ENCODE measurements at places on chromosomes 1 and 21.

DNA sequence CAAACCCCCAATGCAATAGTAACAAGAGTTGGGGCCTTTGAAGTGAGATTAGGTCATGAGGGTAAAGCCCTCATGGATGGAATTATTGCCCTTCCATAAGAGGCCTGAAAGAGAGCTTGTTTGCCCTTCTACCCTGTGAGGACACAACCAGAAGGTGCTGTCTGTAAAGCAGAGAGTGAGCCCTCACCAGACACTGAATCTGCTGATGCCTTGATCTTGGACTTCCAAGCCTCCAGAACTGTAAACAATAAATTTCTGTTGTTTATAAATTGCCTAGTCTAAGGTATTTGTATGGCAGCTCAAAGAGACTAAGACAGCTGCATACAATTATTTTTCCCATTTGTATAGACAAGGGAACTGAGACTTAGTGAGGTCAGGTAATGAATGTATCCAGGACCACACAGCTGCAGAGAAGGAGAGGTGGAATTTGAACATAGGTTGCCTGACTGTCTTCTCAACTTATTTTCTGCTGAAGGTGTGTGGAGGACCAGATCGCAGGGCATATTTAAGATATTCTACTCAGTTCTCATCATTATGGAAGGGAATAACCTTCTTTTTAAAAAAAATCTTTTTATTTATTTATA, 18.7 kb downstream of the IL23R start:
- no peak for DNase-seq

DNA sequence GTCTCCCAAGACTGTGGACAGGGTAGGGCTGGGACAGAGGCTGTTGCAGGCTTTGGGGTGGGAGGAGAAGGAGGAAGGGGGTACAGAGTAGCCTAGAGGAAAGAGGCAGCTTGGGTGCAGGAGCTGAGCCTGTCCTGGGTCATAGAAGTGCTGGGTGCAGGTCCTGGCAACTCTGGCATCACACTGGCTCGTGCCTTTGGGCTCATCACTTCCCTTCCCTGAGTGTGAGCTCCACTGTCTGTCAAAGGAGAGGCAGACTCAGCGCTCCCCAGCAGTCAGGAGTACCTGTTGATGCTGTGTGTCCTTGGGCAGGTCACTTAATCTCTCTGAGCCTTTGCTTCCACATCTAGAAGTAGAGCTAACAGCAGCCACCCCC, 157.1 kb downstream of the PTPRU start:
- no peak for DNase-seq

DNA sequence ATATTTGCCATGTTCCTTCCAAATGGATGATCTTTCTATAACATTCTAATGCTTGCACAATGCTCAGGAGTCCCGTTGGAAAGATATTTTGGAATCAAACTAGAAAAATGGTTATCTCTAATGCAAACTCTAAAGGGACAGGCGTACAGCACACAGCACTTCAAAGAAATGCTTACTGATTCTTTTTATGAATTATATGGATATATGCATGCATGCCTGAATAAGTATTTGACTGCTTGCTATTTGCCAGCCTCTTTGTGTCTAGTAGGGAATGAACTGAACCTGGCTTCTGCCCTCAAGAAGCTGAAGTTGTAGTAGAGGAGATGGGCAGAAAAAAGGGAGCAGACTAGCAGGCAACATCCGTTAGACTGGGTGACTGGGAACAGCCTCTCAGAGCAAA, 48.1 kb downstream of the PCSK9 start:
- DNase-seq = no peak

GRCh38 chr1:35807614-35808449, at the start of gene AGO4:
AGO4 (plus strand) TSS chr1:35808016; CDS start chr1:35808417, 401 bp downstream.
- DNase-seq = peak; percentile 46

GRCh38 chr1:239899747-239900146, 191.9 kb upstream of the FMN2 start:
- DNase-seq = no peak

DNA sequence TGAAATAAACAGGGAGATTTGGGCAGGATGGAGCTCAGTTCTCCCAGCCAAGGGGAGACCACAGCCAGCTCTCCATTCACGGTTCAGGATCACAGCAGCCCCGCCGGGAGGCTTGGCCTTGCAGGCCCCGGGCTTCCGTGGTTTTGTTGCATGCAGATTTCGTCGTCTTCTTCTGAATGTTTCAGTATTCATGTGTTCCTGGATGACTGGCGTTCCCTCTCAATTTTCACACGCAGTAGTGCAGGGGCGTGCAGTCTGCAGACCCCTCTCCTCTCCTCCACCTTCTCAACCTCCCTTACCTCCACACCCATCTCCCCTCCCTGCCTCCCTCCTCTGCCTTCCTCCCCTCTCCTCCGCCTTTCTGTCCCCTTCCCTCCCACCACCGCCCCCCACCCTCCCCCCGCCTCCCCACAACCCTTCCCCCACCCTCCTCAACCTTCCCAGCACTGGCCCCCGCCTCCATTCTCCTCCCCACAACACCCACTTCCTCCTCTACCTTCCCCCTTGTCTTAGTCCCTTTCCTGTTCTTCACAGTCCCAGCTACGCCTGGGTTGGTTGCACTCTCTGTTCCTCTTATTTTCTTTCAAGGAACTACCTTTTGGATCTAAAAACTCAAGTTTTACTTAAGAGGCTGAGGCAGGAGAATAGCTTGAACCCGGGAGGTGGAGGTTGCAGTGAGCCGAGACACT, 8.4 kb upstream of the SLC19A1 start:
- DNase-seq = peak; percentile 61

- DNase-seq = no peak
These were observed 27.0 kb downstream of the TBX15 start for GRCh38 chr1:118961156-118961555.

- DNase-seq = no peak
These were observed 35.0 kb downstream of the C21orf91 start for GRCh38 chr21:17784180-17784598.

DNA sequence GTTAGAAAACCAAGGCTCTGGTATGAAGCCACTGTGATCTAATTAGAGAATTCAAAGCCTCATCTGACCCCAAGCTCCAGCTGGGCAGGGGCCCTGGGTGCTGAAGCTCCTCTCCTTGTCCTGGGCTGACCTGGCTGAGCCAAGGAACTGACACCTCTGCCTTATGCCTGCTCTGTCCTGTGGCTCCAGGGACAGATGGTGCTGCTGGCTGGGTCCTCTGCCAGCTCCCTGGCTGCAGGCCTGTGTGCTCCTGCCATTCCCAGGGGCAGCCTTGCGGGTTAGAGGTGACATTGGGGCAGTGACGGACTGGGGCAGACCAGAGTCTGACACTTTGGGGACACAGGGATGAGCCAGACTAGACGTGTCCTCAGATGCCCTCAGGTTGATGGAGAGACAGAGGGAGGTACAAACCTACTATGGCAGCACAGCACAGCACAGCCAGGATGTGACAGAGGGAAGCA, 11.8 kb downstream of the ACOT11 start:
- DNase-seq = no peak

- DNase-seq = no peak
These were observed 247.8 kb downstream of the RRAGC start for GRCh38 chr1:38611664-38612211.

- DNase-seq = peak; percentile 32
These were observed at the start of gene C1orf167 for GRCh38 chr1:11761988-11762406. C1orf167 (plus strand) TSS chr1:11762193; CDS start chr1:11764401, 2,208 bp downstream.

- DNase-seq = peak; percentile 23
These were observed 29.2 kb upstream of the OR2B11 start for GRCh38 chr1:247487057-247487456.

DNA sequence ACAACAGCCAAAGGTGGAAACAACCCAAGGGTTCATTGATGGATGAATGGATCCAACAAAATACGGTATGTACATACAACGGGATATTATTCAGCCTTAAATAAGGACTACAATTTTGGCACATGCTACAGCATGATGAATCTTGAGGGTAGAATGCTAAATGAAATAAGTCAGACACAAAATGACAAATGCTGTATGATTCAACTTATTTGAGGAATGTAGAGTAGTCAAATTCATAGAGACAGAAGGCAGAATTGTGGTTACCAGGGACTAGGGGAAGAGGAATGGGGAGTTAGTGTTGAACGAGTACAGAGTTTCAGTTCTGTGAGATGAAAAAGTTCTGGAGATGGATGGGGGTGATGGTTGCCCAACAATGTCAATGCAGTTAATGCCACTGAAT, 118.0 kb upstream of the PAXBP1 start:
- no peak for DNase-seq

- DNase-seq = no peak
These were observed 433 bp upstream of the KAZN start for GRCh38 chr1:14598007-14598497.

DNA sequence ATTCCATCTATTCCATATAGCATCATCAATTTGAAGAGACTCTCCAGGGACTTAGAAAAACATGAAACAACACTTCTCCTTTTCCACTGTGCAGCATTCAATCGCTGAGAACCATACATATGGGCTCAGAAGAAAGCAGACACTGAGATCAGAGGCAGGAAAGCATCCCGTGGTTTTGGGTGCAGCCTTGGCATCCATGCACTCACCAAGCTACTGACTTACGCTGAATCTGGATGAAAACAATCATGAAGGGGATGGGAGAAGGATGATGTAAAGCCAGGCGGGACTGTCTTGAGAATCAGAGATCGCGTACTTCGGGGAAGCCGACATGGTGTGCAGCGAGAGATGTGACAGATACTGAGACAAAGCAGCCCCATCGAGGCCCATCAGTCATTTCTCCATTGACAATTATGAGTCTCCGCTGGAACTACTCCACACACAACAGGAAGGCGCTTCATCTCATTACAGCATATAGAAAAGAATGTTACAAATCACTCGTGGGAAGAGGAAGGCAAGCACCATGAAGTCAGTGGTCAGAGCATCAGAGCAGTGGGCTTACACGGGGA, 2.3 kb upstream of the TIAM1 start:
- DNase-seq = no peak

DNA sequence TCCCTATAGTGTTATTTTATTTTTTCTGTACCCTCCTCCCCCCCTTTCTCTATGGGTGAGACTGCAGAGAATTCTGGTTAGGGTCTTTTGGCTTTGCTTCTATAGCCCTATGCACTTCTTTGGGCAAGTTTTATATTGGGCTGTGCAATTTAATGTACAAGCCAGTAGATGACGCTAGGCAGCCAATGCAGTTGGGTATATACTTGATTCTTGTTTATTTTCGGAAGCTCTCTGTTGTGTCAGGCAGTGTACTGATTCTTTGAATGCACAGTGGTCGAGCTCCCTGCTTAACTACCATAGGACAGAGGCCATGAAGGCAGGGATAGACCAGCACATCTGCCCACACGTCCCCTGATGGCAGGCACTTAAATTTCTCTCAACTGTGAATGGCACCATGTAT, 34.1 kb upstream of the GPR52 start:
- DNase-seq = no peak

GRCh38 chr1:11807133-11807532, 1.1 kb downstream of the CLCN6 start:
- no peak for DNase-seq

- no peak for DNase-seq
These were observed 250.6 kb downstream of the FMN2 start for GRCh38 chr1:240342251-240342625.

DNA sequence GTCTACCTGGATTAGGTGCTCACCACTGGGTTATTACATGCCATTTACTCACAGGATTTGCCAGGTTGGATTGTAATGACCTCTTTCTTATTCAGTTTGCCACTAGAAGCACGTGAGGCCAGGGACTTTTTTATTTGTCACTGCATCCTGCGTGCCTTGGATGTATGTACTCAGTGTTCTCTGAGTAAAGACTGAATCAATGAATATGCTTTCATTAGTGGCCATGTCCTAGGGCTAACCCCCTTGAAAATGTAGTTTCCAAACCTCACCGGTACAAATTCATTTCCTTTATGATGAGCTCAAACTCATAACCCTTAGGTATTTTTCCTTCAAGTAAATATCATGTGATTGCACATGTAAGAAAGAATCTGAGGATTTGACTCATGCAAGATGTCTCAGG, 1.3 kb upstream of the ZP4 start:
- no peak for DNase-seq

DNA sequence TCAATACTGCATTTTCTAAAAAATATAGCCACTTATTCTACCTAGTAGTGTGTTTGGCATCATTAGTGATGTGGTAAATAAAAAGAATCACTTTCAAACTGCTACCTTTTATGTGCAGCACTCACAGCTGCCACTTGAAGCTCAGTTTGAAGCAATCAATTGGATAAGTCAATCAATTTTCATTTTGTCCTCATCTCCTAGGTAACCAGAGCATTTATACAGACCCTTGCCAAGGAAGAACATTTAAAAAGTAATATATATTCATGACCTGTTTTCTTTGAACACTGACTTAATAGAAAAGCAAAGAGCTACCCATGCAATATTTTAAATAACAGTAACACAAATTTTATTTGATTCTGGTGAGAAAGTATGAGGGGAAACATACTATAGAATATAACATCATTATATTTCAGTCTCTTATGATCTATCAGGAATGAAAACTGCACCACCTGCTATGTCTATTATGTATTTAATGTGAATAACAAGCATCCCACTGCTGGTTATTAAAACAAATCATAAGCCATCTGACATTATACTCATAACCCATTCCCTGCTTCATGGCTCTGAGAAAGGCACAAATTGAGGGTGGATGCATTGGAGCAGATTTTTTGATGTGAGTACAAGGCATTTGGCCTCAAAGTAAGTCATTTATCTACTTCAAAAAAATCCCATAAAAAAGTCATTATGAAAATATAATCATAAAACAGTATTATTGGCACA, 168.4 kb upstream of the C21orf91 start:
- DNase-seq = no peak

- DNase-seq = no peak
These were observed 46.7 kb downstream of the CAMK2N1 start for GRCh38 chr1:20439282-20439681.

DNA sequence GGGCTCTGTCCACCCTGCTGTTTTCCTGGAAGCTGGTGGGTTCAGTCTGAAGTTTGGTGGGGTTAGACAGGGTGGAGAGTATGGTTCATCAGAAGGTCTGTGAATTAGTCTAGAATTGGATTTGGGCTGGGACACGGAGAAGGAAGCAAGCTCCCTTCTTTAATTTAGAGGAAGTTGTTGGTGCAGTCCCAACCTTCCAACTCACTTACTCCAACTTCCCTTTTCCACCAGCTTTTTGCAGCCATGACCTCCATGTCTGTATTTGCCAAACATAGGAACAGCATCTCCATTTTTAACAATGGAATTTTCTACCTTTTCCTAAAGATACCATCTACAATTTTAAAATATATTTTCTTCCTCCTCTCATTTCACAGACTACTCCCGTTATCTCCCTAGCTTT, 28.5 kb upstream of the PRELP start:
- DNase-seq = no peak

DNA sequence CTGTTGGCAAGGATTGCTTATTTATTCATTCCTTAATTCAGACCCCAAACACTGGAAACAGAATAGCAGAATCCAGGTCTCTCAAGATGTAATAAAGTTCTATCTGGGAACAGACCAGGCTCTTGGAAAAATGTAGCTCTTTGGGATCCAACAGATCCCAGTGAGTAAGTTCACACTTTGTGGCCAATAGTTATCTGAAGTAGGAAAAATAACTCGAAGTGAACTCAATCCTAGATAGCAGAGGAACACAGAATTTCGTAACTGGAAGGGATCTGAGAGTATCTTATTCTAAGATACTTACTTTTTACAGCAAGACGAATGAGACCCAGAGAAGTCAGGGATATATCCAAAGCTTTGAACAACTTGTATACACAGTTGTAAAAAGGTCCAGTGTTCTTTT, 150.7 kb upstream of the CD34 start:
- no peak for DNase-seq

GRCh38 chr1:76294482-76295194, 220.1 kb downstream of the ST6GALNAC3 start:
- no peak for DNase-seq
